Stimulated activated CD4-positive, alpha-beta T cell treated with anti-CD3 and anti-CD28 coated beads, Interleukin-1b, Interleukin-23, amount 100 ng/mL, for 1 hour (primary cell): ENCODE measurements at places on chromosomes 4 and X.

GRCh38 chrX:120302434-120302833, 8.8 kb downstream of the TMEM255A start:
- no peak for DNase-seq

- no peak for DNase-seq
Measured at GRCh38 chrX:136268051-136269048, 17.1 kb upstream of the MAP7D3 start.

DNA sequence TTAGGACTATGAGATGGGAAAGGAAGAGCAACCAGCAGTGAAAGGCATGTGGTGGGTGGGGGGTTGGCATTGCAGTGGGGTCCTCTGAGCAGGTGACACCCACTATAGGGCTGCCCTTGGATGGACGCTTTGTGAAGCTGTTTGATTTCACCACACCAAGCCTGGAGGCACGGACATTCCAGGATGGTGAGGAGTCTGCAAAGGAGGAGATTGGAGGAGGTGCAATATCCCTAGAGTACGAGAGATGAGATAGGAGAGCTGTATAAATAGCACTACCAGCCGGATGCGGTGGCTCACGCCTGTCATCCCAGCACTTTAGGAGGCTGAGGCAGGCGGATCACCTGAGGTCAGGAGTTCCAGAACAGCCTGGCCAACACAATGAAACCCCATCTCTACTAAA, 42.3 kb downstream of the SHOX start:
- no peak for DNase-seq

DNA sequence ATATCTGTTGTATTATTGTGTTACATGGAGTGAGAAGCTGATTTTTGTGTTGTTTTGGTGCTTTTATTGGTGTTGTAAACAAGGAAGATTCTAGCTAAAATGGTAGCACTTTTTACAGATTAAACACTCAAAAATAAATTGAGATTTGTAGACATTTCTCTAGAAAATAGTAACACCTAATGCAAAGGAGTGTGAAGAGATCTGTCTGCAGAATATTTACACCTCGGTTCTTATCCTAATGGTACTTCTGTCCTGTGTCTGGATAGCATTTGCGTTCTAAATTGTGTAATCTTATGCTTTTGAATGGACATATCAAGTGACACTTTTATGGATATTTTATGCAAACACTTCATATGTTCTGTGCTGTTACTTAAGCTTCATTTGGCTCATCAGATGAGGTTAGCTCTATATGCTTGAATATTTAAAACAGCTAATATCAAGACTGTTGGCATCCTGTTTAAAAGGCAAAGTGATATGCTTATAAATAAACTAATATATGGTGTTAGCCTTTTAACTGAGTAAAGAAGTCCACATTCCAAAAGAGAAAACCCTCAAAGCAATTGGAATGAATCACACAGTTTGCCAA, 6.0 kb downstream of the PCDH7 start:
- no peak for DNase-seq

DNA sequence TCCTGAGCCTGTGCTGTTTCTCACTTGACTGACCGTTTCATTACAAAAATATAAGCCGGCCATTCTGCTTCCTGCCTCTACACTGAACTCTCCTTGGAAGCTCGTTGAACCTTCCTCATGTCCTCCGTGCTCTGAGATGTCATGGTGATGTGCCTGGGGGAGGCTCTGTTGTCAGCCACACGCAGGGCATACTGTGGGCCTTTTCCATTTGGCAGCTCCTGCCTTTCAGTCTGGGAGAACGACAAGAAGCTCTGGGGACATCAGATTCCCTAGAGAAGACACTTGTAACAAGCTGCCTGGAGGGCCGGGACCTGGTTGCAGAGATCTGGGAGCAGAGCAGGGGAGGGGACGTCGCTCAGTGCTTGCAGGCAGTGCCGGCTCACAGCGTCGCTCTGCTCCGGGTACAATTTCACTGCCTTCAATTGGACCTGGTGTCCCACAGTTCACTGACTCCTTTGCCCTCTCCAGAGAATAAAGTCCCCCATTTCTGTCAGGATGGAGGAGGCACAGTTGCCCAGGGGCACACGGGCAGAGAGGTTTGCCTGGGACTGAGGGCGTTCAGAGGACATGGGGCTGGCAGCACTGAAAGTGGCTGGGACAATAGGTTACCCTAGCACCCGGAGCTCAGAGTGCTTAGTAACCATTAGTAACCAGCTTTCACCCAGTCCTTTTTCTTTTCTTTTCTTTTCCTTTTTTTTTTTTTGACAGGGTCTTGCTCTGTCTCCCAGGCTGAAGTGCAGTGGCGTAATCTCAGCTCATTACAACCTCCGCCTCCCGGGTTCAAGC, 19.1 kb upstream of the MECP2 start:
- DNase-seq: no peak

- DNase-seq: no peak
Measured at GRCh38 chrX:69109036-69109663, 56.1 kb downstream of the PJA1 start.

- no peak for DNase-seq
Measured at GRCh38 chrX:139932073-139932900, 566 bp downstream of the ATP11C start.

DNA sequence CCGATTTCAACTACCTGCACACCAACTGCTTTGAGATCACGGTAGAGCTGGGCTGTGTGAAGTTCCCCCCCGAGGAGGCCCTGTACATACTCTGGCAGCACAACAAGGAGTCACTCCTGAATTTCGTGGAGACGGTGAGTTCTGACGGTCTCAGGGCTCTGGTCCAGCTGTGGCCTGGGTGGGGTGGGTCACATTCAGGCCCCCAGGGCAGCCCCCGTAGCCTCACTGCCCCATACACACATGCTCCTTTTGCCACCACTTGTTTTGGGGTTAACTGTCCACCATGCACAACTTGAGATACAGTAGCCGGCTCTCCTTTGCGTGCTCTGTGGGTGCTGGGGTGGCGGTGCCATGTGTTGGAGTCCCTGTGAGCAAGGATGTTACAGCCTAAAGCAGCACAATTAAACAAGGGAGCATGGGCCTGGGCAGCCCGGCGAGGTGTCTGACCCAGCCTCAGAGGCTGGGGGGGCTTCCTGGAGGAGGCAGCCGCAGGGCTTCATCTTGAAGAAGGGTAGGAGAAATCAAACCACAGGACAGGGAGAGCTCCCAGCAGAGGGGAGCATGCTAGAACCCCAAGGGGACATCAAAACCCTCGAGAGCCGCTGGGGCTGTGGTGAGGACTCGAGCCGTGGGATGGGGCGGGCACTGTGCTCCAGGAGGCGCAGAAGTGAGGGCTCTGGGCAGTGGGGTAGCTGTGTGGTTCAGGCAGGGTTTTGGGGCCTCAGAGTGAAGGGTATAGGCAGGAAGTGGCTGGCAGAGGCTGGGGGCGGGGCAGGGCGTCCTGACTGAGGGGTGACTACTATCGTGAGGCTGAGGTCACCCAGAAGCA, 22.0 kb downstream of the CPZ start:
- DNase-seq: no peak

- DNase-seq: no peak
Measured at GRCh38 chr4:183408796-183409195, 35.6 kb upstream of the CDKN2AIP start.

GRCh38 chrX:56975611-56976010, 19.7 kb downstream of the SPIN3 start:
- no peak for DNase-seq

- no peak for DNase-seq
Measured at GRCh38 chr4:90906239-90906638, 779.0 kb downstream of the CCSER1 start.

DNA sequence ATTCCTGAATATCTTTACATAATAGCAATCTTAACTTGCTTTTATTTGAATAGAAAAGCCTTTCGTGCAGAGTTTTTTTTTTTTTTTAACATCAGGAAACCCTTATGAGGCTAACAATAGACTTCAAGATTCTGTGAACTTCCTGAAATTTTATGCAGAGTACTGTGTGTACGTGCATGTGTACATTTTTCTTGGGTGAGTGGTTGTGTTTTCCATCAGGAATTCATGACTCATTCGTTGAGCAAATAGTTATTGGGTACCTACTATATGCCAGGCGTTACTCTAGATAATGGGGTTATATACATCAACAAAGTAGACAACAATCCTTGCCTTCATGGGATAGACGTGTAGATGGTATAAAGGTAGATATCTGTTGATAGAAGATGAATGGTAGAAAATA, 59.1 kb downstream of the MRPL1 start:
- DNase-seq: no peak

DNA sequence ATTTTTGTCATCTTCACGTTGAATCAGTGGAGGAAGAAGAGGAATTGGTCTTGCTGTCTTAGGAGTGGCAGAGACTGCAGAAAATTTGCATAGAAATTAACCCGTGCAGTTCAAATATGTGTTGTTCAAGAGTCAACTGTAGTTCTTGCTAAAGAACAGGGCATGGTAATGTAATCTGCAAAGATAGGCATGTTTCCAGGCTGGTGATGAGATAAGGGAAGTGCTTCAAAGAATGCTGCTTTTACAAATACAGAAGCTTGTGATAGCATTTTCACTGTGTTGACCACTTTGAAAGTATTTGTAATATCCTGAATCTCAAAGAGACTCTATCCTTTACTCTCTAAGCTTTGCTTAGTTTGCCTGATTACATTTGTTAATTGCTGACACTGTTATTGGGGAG, 60.1 kb downstream of the PRRG1 start:
- DNase-seq: no peak
